Hematopoietic multipotent progenitor cell treated with erythropoietin and hydrocortisone succinate and interleukin-3 and kit ligand, for 8 days (in vitro differentiated cells): ENCODE measurements at places on chromosomes 5 and 9.

GRCh38 chr5:82784521-82784920, 292.7 kb downstream of the TMEM167A start:
- no peak for DNase-seq

GRCh38 chr5:39608024-39608423, 183.2 kb upstream of the DAB2 start:
- DNase-seq, result no peak

GRCh38 chr9:17757816-17758215, 178.9 kb downstream of the SH3GL2 start:
- DNase-seq, result no peak

GRCh38 chr9:89980600-89980999, 375.8 kb downstream of the GADD45G start:
- no peak for DNase-seq

GRCh38 chr9:89839952-89840351, 235.1 kb downstream of the GADD45G start:
- no peak for DNase-seq

- DNase-seq, result no peak
These were observed 182.9 kb upstream of the RFX3 start for GRCh38 chr9:3708751-3709150.

- DNase-seq, result no peak
These were observed 198.1 kb downstream of the CSNK1G3 start for GRCh38 chr5:123710031-123710430.

DNA sequence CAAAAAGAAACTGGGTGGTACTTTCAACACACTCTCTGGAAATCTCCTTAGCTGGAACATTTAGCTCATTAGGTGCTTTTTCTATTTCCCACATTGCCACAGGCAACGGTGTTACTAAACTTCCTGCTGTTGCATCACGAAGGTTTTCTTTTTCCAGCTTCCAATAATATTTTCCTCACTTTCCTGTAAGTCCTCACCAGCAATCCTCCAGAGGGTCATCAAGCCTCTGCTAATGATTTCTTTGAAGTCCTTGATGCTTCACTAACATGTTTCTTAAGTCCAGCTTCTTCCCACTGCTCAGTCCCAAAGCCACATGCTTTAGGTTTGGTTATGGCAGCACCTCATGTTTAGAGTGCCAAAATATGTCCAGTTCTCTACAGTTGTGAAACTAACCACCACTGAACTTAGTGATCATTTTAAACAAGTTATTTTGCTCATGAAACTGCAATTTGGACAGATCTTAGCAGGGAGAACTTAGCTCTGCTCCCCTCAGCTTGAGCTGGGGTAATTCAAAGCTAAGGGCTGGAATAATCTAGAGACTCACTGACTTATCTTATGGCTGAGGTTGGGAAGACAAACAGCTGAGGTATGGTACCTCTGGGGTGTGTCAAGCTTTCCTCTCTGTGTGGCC, 39.9 kb upstream of the RETREG1 start:
- no peak for DNase-seq
